Left cardiac atrium (tissue), 4 donors: ENCODE measurements at places on chromosomes 2 and 18. TPM values are rescaled to one million over a fixed set of nuclear protein-coding genes. Genes with fewer than 3 reads are reported as not detected.

DNA sequence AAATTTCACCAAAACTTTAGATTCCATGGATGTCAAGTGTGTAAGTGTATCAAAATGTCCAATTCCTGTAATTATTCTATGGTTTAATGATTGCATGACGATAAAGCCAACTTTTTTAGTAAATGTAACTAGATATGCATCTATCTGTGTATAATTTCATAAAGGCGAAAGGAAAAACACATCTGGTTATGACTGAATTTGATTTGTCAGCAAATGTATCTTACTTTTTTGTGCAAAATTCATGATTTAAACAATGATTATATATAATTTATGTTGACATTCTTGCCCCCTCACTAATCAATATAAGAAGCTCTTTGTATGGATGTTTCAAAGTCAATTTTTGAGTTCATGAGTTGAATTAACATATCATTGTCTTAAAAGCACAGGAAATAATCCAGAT lies 138.5 kb downstream of the KCNJ3 start:
- DNase-seq: no peak

CFAP65 gene
- not detected for total RNA-seq

DAPL1 gene
- not detected for total RNA-seq

IL37 gene
- not detected for total RNA-seq

MRPS9 gene
- 48.2 TPM for total RNA-seq

CD302 gene
- 31.4 TPM for total RNA-seq

DNA sequence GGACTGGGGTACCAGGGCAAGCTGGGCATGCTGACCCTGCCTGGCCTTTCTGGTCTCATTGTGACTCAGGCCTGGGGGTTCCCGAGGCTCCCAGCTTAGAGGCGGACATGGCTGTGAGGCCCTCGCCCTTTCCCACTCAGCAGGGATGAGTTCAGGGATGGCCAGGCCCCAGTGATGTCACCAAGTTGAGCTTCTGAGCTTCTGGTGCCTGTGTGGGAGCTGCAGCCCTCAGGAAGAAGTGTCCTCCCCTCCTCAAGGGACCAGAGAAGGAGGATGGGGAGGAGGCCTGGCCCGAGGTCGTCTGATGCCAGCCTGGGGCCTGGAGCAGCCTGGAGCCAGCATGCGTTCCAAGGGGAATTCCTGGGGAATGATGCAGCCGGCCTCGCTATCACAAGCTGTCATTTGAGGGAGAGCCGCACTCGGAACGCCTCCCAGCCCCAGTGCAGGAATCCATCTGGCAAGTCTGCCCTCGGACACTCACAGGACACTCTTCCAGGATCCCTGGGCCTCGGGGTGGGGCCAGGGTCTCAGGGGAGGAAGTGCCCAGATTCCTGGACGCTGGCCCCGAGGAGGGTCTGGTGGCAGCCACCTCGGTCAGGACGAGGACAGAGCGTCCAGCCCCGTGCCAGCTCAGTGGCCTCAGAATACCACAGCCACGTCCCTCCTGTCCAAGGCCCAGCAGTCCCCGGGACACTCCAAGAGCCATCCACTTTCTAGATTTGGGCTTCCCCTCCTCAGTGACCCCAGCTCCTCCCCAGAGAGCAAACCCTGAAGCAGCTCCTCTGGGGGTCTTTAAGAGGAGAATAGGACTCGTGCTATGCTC lies 61.2 kb upstream of the GPC1 start:
- DNase-seq: peak; percentile 80
